NCI-H345 (cell line): ENCODE measurements at places on chromosomes 2 and 18.

DNA sequence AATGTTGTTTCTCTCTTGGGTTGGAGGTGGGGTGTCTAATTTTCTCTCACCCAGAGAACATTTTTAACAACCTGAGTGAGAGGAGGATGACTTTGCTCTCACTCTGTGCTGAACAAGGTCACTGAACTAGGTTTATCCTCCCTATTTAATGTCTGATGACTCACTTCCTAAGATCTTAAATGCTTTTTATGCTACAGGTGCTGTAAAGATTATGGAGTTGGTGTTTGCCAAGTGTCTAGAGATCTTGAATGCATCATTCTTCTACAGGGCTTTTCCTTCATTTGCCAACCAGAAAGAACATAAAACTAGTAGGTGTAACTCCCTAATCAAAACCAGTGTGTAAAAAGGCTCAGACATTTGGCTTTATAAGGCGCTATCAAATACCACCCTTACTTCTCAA lies 350.5 kb upstream of the ETAA1 start:
- no peak for DNase-seq

DNA sequence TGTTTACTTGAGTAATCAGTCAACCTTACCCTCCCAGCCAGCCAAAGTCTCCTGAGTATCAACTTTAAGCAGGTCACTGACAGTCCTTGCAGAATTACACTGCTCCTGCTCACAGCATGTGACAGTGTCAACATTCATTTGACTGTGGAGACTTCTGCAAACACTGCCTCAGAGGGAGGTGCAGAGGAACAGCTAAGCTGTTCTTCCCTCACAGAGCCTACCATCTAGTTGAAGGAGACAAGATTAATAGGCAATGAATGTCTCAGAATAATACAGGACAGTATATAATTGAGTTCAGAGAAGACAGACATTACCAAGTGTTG lies 11.9 kb downstream of the SLC14A2 start:
- DNase-seq = peak; percentile 42

GRCh38 chr18:48942554-48943261 lies 8.1 kb downstream of the SMAD7 start:
- DNase-seq = no peak

DNA sequence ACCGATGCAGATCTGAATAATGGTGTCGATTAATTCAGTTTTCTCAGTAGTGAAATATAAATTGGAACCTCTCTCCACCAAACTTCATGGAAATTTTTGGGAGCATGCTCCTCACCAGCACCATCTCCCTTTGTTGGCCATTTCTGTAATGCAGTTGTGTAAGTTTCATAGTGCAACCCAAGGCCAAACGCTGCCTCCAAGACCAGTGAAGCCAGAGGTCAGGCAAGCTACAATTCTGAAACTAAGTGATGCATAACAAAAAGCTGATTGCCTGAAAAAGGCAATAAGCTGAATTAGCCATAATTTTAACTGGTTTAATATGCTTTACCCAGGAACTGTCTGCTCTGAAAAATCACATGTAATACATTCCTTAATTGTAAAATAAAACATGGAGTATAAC lies 138.3 kb upstream of the TACR1 start:
- DNase-seq = no peak

GRCh38 chr18:46466234-46467160 lies 190.5 kb downstream of the LOXHD1 start:
- no peak for DNase-seq

- no peak for DNase-seq
These were observed 97.8 kb upstream of the SLC35G4 start for GRCh38 chr18:11511434-11512095.

GRCh38 chr2:80395251-80395650 lies 90.7 kb upstream of the LRRTM1 start:
- no peak for DNase-seq

GRCh38 chr2:9970200-9971044 lies 18.9 kb downstream of the GRHL1 start:
- DNase-seq = no peak

GRCh38 chr2:120868366-120868765 lies 132.7 kb downstream of the GLI2 start:
- no peak for DNase-seq

DNA sequence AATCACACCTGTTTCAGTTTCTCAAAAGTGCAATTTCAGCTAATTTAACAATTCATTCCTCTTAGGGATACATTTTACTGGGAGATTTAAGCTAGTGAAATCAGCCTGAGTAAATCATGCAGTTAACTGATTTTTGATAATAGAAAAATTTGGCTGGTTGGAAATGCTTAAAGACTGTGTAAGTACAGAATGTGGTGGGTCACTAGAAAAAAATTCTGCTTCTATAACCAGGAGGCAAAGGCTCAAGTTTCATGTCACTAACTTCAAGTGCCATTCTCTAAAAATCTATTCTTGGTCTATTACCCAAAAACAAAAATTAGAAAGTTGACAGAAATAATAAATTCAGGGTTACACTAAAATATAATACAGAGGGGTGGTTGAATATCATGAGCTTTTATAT lies 271.3 kb downstream of the CCDC178 start:
- DNase-seq = no peak

DNA sequence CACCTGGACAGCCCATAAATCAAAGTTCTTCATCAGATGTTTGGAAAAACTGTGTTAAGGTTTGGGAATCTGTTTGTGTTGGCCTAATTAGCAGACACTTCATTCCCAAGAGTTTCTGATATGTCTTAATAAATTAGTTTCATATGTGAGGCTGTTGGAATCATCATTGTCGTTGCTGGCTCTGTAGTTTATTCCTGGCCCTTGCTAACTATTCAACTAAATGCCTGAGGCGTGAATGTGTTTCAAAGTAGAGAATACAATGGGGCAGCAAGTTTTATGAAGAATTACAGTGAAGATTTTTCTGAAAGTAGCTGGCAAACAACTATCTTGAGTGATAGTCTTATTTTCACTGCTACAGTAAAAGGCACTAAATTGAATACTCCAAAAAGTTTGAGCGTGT lies 141.1 kb downstream of the PARD3B start:
- no peak for DNase-seq

DNA sequence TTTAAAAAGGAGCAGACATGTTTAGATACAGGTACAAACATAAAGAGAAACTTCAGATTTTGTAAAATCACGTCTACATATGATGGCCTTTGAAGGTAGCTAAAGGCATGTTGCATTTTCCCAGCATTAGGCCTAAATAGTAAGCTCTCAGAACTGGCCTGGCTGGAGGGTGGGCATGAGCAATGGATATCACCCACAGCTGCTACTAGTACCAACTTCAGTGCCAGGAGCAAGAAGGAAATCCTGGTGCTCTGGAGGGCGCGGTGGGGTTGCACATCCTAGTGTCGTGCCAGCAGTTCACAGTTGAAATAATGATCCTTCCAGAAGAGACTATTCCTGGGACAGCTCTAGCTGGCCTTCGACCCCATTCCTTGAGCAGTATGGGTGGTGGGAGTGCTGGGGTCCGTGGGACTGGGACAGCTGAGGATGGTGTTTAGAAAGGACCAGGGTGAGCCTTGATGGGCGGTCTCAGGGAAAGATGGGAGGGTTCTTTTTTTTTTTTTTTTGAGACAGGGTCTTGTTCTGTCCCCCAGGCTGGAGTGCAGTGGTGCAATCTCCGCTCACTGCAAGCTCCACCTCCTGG lies 4.9 kb downstream of the DES start:
- DNase-seq = no peak

GRCh38 chr18:63290821-63291200 lies 28.8 kb downstream of the BCL2 start:
- DNase-seq = no peak

DNA sequence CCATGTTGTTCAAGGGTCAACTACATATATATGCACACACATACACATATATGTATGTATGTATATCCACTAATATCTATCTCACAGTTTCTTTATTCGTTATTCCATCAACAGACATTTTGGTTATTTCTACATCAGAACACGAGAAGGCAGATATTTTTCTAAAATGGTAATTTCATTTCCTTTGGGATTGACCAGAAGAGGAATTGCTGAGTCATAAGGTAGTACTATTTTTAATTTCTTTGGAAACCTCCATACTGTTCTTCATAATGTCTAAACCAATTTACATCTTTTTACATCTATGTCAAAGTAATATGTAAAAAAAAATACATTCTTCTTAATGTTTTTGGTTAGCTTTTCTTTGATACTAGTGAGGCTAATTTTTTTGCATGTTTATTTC lies 630.7 kb upstream of the GCFC2 start:
- DNase-seq = no peak

GRCh38 chr2:202113571-202114142 lies 40.6 kb downstream of the KIAA2012 start:
- DNase-seq = peak; percentile 80

DNA sequence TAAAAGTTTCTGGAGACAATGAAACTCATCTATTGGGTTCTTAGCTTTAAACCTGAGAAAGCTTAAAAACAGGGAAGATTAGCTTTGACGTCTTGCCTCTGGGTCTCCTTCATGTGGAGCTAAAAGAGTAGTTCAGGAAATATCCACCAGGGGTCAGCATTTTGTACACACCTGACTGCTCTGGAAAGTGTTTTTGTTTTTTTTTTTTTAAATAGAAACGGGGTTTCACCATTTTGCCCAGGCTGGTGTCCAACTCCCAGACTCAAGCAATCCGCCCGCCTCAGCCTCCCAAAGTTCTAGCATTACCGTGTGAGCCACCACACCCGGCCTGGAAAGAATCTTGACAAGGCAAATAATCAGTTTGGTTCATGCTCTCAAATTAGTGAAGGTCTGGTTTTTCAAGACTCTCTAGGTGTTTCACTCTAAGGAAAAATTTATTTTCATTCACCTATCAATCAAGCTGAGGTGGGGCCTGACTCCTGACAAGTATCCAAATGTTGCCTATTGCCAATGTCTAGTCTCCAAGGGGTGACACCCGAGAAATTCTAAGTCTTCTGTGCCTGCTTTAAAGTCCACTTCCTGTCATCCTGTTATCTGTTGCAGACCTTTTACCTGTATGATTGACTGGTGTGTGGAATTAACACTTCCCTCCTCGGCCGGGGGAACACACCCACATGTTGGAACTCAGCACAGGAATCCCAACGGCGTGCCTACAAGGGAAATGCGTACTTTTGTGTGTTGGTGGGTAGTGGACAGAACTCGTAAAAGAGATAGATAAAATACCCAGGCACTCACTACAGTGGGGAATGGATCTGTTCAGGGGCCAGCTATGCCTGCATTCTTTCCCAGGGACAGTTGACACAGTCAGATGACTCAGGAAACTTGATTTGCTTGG lies 11.3 kb downstream of the IL1RN start:
- DNase-seq = peak; percentile 62

GRCh38 chr2:184769023-184769422 lies 170.7 kb downstream of the ZNF804A start:
- DNase-seq = no peak

- no peak for DNase-seq
These were observed 284.0 kb upstream of the GCFC2 start for GRCh38 chr2:75994759-75995158.

GRCh38 chr2:197556456-197556855 lies 40.6 kb downstream of the MOB4 start:
- no peak for DNase-seq

GRCh38 chr18:36745219-36745975 lies 83.4 kb downstream of the TPGS2 start:
- DNase-seq = no peak

- DNase-seq = no peak
These were observed 76.4 kb downstream of the AP1S3 start for GRCh38 chr2:223760838-223761502.

DNA sequence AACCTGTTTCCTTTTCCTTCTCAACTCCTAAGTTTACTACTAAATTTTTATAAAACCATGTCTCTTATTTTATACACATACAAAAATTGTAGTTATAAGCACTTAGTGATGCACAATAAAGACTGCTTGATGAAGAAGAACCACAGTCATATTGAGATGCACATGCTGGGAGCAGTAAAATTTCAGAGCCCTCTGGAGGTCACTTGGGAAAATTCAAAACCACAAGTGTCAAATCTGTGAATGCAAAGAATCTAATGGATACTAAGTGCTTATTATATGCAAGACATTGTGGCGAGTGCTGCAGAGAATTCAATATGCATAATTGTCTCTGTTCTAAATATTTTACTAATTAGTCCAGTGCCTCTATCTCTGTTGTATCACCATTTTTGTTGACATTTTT lies 180.5 kb downstream of the VWC2L start:
- DNase-seq = no peak

- DNase-seq = no peak
These were observed 44.0 kb upstream of the BIN1 start for GRCh38 chr2:127150996-127151395.

DNA sequence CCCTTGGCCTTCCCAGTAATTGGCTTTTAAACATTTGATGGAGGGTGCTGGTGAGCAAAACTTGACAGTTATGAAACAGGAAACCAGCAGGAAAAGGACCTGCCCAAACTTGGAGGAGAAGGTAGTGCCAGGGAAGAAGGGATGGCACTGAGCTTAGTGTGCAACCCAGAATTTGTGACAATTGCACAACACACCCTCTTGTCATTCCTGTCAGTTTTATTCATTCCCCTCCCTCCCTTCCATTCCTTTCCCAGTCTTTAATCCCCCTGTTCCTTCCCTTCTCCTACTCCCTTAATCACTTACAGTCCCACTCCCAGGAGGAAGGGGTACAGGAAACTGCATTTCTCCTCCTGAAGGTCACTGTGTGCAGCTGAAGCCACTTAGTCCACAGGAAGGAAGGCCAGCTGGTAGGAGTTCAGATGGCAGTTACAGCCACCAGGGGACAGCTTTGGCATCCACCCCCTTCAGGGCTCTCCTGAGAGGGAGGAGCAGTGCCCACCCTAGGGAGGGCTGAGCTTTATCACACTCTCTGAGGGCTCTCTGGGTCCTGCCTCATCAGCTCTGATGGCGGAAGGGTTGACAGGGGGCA lies 24.0 kb upstream of the SIGLEC15 start:
- no peak for DNase-seq

GRCh38 chr2:216474925-216475670 lies 23.5 kb upstream of the RPL37A start:
- no peak for DNase-seq

DNA sequence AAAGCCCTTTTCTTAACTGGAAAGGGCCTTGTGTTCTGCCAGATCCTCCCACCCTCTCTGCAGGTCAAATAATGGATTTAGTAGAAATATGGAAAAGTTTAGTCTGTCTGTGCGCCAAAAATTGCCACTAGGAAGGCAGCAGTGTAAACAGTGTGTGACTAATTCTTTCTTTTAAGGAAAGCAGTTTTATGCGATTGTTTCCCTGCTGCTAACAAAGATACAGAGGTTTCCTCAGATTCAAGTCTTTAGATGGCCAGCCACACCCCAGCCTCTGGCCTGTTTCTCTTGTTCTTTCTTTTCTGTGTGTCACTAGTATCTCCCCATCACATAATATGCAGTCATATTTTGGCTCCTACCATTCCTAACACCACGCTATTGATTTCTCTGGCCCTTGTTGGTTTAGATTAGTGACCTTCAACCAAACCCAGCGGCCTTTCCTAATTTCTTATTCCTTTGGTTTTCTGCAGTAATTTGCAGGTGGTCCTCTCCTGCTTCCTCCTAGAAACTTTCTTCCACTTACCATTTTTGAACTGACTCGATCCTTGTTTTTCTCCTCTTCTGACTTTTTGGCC lies 157.4 kb downstream of the LTBP1 start:
- DNase-seq = no peak

GRCh38 chr2:231093933-231094332 lies 30.9 kb downstream of the HTR2B start:
- no peak for DNase-seq

GRCh38 chr2:121866789-121867188 lies 111.3 kb downstream of the TSN start:
- no peak for DNase-seq

GRCh38 chr18:35415511-35416073 lies 38.5 kb upstream of the ZNF396 start:
- DNase-seq = no peak

GRCh38 chr2:177172034-177172880 lies 40.3 kb upstream of the HNRNPA3 start:
- DNase-seq = no peak

GRCh38 chr2:46589356-46589755 lies 110.0 kb downstream of the TMEM247 start:
- no peak for DNase-seq
